Tibial artery (tissue), 4 donors: ENCODE measurements at places on chromosomes 11 and 22.

GRCh38 chr22:22216450-22216959 is 28.1 kb upstream of the VPREB1 start:
- no peak for DNase-seq

DNA sequence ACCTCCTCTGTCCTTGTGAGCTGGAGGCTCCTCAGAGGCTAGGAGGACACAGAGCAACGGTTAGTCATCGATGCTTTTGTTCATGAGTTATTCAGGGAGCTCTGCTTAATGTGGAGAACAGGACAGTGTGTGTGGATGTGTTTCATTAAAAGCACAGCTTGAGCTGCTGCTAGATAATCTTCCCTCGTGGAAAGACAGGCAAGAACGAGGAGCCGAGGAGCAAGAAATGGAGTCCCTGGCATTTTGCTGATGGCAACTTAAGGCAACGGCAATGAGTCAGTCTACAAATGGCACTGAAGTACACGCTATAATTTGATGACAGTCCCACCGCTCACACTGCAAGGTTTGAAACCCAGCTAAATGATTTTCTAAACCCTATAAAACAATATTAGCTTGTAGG is 106.2 kb downstream of the IGLL1 start:
- DNase-seq, result no peak

DNA sequence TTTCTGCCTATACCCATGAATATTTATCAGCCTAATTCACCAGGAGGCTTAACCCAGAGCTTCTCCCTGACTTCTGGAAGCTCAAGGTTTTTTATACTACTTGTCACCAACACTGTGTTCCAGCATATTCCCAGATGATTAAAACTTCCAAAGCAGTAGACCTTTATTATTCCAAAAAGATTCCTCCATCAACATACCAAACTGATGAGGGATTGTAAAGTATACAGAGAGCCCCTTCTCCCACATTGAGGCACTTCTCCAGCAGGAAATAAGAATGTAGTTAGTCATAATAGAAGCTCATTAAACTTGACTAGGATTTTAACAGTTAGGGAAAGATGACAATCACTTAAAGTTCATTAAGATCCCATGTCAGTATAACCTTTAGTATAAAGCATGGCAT is 51.4 kb upstream of the CEP126 start:
- DNase-seq, result no peak

DNA sequence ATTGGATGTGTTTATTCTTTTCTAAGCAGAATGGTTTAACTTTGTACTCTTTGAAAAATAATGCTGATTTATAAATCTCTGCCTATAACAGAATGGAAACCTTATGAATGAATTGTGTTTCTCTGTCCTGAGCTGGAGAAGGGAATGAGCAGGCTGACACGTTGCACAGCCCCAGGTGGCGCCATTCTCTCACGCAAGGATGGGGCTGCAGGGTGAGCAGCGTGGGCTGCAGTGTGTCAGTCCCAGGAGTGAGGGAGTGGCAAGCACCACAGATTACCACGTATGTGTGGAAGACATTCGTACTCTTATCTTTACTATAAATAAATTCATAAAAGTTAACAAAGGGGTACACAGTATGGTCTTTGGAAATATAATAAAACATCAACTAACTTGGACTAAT is 33.4 kb downstream of the FDX1 start:
- DNase-seq, result peak; percentile 71

- no peak for DNase-seq
These were observed 14.5 kb downstream of the SAA1 start for GRCh38 chr11:18280438-18281045.

DNA sequence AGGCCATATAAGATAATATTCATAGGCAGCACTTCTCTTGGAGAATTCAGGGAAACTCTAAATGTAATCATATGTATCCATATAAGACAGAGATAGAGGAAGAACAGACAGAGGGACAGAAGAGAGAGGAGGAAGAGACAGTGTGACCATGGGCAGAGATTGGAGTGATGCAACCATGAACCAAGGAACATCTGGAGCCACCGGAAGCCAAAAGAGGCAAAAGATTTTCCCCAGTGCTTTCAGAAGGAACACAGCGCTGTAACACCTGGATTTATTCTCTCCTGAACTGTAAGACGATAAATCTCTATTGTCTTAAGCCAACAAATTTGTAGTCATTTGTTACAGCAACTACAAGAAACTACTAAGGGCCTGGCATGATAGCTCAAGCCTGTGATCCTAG is 57.7 kb downstream of the GAB2 start:
- no peak for DNase-seq
